AG04449 (cell line): ENCODE measurements at places on chromosomes 3 and 15.

- no peak for DNase-seq
Measured at GRCh38 chr3:100149130-100149529, 34.8 kb upstream of the FILIP1L start.

- no peak for DNase-seq
Measured at GRCh38 chr15:53625962-53626845, 133.3 kb downstream of the WDR72 start.

DNA sequence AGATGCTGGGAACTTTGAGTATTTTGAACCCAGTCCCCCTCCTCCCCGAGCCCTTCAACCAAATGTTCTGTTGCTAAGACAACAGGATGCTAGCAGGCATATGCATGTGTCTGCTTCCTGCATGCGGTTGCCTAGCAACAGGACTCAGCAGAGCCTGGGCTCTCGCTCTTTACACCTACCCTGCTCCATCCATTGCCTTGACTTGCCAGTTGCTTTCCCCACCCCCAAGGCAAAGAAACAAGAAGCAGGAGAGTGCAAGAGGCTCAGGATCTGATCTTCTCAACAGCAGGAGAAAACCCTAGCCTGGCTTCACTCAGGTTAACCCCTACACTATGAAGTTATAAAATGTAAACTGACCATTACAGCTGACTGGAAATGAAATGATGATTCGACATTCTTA, 393.0 kb downstream of the IGSF11 start:
- no peak for DNase-seq

GRCh38 chr3:139937674-139938279, 2.8 kb downstream of the CLSTN2 start:
- no peak for DNase-seq

DNA sequence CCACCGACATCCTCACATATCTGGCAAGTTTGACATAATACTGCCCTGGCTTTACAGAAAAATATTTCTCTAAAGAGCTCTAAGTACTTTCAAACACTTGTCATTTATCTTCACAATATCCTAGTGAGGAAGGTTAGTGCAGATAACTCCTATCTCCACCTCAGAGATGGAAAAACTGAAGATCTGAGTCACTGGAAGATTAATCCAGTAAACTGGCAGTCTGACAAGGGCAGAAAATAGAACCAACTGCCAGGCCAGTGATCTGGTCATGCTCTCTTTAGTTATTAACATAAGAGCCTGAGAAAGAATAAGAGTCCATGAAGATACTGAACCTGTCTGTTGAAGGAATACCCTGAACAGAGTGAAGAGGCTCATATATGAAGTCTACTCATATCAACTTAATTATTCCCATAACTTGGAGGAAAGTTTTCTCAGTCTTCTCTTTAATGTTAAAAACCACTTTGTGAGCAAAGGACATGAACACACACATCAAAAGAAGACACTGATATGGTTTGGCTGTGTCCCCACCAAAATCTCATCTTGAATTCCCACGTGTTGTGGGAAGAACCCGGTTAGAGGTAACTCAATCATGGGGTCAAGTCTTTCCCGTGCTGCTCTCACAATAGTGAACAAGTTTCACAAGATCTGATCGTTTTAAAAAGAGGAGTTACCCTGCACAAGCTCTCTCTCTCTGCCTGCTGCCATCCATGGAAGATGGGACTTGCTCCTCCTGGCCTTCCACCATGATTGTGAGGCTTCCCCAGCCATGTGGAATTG, 61.4 kb downstream of the GOLIM4 start:
- peak; percentile 28 for DNase-seq

GRCh38 chr3:97952872-97953271, 19.4 kb downstream of the RIOX2 start:
- no peak for DNase-seq

GRCh38 chr3:160091441-160091840, 102.8 kb downstream of the IL12A start:
- DNase-seq = no peak

DNA sequence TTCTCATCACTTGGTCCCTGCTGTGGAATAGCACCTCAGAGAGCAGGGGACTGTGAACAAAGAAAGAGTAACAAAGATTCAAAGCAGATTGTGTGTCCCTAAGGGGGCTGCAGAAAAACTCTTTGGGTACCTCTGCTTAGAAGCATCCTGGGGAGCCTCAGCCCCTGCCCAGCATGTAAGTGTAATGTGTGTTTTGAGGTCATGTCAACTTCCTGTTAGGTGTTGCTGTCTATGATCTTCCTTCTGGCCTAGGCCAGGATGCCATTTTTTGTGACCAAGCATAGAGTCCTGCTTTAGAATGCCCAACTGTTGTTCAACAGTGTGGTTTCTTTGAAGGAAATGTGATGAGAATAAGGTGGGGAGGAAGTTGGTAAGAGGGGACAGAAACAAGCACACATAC, 77.1 kb upstream of the BCL6 start:
- no peak for DNase-seq

DNA sequence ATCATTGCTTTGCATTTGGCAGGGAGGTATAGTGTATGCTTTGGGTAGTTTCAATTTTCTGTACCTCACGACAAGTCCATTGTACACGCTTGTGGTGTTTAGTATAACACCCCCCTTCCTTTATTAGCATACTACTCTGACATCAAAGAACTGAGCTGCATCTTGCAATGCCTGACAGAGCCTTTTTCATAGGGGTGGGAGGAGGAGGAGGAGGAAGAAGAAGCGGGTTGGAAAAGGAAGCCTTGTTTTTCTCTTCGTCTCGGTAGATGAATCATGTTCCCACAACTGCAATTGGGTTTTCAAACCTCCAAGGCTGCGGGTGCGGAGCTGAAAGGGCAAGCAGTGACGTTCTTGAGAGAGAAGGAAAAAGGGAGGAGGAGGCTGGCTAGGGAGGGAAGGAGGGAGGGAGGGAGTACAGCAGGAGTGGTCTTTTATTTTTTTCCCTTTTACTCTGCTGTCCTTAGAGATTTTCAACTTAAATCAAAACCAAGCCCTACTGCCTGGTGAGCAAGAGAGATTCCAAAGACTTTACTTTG, 175.7 kb downstream of the KLHL25 start:
- DNase-seq = peak; percentile 86

- DNase-seq = no peak
Measured at GRCh38 chr3:4898454-4899313, 80.6 kb upstream of the BHLHE40 start.

GRCh38 chr3:99951701-99952100, 134.0 kb downstream of the CMSS1 start:
- no peak for DNase-seq

- DNase-seq = no peak
Measured at GRCh38 chr15:47397655-47398054, 319.6 kb upstream of the SEMA6D start.

DNA sequence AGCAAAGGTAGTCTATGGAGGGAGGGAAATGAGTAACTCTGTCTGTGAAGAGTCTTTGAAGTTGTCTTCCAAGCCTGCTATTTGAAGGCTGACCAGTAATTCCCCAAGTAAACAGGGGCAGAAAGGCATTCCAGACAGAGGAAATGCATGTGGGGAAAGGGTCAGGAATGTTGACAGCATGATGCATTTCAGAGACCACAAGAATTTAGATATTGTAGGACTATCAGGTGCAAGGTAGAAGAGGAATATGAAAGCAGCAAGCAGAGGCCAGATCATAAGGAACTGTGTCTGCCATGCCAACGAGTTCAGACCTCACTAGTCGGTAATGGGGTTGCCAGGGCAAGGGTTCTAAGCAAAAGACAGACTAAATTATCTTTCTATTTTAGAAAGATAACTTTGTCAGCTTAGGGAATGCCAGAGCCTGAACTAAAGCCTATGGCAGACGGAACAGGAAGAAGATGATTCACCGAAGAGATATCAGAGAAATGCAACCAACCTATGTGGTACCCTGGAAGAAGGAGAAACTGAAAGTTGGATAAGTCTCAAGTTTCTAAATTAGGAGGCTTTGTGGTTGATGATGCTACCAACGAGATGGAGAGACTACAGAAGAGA, 327.0 kb upstream of the RORA start:
- no peak for DNase-seq

DNA sequence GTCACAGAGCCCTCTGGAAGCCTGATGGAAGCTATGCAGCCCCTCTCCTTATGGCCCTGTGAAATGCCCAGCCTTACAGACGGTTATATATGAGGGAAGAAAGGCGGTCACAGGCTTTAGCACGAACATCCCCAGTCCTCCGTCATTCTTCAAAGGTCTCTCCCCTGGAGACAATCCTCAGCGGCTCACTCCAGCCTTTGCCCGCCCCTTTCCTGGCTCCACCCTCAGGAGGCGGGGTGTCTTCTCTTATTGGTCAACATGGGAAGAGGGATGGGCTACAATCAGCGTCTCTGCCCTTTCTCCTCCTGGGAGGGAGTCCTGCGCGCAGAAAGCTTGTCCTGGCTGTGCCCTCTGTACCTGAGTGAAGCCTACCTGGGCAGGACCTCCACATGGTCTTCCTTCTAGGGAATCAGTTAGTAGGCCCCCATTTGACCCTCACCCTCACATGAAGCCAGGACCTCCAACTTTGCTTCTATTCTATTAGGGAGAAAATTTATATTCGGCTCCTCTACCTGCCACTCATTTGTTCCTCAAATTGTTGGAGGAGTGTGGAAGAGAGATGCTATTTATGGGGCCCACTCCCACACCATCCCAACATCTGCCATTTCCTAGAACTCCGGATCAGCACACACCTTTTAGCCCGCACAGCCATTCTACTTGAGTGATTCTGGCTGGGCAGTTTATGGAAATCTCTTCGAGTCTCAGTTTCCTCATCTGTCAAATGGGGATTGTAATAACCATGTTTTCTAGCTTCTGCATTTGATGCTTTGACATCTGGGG, 112.9 kb upstream of the SLC6A11 start:
- DNase-seq = no peak

DNA sequence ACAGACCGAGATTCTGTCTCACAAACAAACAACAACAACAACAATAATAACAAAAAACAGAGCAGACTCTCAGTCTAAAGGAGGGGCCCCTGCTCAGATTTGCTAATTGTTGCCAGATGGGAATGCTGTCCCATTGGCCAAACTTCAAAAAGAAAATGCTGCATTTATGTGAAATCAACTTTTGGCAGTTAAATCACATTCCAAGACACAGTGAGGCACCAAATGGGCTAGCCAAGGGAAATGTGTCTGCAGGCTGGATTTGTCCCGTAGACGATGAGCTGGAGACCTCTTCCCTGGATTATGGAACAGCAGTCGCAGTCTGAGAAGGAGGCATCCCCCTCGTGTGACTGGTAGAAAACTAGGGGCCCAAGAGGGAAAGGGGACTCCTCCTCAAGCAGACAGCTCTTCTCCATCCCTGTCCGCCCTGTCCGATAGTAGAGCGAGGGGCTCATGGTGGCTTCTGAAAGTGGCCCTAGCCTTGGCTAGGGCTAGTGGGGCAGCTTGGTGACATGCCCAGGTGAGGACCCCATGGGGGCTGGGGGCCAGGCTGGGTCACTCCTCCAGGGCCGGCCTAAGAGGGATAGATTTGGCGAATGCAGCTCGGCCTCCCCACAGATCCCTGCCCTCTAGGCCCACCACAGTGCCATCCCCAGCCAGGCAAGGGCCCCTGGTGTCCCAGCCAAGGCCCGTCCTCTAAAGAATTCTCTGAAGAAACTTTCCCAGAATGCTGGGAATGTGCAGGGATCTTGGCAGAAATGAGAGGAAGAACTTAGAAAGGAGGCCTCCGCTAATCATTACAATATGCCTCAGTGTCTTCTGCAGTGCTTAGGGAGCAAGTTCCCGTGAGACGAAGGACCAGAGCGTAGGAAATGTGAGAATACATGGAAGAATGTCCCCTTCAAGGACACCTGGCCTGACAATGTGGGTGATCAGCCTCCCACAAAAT, 2.0 kb downstream of the SLC22A14 start:
- peak; percentile 24 for DNase-seq

DNA sequence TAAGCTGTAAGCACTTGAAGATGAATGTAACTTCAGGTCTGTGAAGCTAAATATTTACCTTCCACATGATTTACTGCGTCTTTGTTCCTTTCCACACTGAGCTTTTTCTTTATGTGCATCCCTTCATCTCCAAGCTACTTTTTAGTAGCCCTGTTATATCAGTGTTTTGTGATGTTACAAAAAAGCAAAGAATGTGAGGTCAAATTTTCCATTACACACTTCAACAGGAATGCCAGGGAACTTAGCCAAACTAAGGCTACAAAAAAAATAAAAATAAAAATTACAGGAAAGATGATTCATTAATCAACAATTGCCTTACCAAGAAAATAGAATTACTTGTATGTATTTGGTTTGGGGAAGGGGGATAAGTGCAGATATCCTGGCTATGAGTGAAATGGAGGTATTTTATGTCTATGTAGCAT, 73.0 kb downstream of the FILIP1L start:
- DNase-seq = peak; percentile 67

DNA sequence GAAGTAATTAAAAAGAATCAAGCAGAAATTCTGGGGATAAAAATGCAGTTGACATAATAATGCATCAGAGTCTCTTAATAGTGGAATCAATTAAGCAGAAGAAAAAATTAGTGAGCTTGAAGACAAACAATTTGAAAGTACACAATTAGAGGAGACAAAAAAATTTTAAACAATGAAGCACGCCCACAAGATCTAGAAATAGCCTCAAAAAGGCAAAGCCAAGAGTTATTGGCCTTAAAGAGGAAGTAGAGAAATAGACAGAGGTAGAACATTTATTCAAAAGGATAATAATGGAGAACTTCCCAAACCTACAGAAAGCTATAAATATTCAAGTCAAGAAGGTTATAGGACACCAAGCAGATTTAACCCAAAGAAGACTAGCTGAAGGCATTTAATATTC, 113.3 kb downstream of the TBC1D2B start:
- no peak for DNase-seq

- DNase-seq = no peak
Measured at GRCh38 chr3:29686889-29687592, 406.2 kb downstream of the RBMS3 start.

DNA sequence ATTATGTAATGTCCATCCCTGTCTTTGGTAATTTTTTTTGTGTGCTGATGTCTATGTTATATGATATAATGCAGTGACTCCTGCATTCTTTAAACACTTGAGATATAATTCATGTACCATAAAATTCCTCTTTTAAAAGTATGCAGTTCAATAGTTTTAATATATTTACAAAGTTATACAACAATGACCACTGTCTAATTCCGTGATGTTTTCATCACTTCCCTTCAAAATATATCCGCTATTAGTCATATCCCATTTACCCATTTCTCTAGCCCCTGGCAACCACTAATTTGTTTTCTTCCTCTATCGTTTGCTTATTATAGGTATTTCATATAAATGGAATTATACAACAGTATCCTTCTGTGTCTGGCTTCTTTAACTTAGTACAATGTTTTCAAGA, 64.9 kb upstream of the SUCLG2 start:
- DNase-seq = peak; percentile 23

- peak; percentile 59 for DNase-seq
Measured at GRCh38 chr15:66841953-66842681, 140.1 kb downstream of the SMAD6 start.

GRCh38 chr15:58947179-58947578, 13.7 kb upstream of the SLTM start:
- DNase-seq = no peak
